ENCODE measurements at places on chromosomes 1 and 21. TPM values are rescaled to one million over a fixed set of nuclear protein-coding genes. Genes with fewer than 3 reads are reported as not detected.

- DNase-seq, result no peak
These were observed 49.2 kb upstream of the NTPCR start for GRCh38 chr1:232901255-232901654.

- DNase-seq, result no peak
These were observed 552.3 kb downstream of the NUF2 start for GRCh38 chr1:163874070-163874469.

GRCh38 chr1:219858980-219859379, 69.4 kb downstream of the SLC30A10 start:
- no peak for DNase-seq

DNA sequence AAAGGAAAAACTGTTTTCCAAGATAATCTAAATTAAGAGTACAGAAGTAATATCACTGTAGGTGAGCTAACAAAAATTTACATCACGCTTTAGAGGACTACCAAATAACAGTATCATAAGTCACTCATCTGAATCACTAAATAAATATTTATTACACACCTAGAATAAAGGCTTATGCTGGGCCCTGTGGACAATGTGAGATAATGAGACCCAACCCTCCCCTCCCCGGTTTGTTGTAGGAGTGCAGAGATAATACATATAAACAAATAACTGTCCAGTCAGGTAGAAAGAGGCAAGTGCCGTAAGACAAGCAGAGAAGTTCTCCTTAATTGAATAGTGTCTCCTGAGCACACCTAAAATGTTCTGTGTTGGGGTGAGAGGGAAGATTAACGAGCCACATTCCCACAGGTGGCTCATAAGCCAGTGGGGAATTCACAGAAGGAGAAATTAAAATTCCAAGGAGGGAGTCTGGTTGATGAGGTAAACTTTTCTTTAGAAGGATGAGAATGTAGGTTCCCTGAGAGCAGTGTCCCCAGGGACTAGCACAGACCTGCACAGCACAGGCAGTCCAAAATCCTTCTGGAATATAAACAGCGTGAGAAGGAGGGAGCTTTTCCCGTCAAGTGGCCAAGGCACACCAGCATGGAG, 241.4 kb downstream of the NFIA start:
- no peak for DNase-seq

VWA5B1 gene
- total RNA-seq, result 0.69 TPM

- no peak for DNase-seq
These were observed 9.3 kb downstream of the EEIG2 start for GRCh38 chr1:108569097-108569728.

GRCh38 chr1:66270119-66270812, 263.7 kb upstream of the SGIP1 start:
- peak; percentile 47 for DNase-seq

DNA sequence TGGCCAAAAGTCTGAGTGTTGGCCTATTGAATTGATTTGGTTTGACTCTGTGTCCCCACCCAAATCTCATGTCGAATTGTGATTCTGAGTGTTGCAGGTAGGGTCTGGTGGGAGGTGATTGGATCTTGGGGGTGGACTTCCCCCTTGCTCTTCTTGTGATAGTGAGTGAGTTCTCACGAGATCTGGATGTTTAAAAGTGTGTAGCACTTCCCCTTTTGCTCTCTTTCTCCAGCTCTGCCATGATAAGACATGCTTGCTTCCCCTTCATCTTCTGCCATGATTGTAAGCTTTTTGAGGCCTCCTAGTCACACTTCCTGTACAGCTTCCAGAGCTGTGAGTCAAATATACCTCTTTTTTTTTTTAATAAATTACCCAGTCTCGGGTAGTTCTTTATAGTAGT, 297.1 kb upstream of the ZRANB2 start:
- no peak for DNase-seq

GRCh38 chr1:33872275-33872674, 8.4 kb downstream of the HMGB4 start:
- DNase-seq, result no peak

DMRTA2 gene
- not detected for total RNA-seq

All from uterus (tissue), 4 donors.